Epithelial cell of esophagus (primary cell): ENCODE measurements at places on chromosomes 13 and 19.

GRCh38 chr13:42538996-42539395, 35.0 kb upstream of the TNFSF11 start:
- no peak for DNase-seq

- no peak for DNase-seq
These were observed at the start of gene LILRA2 for GRCh38 chr19:54573330-54573872. TSS of gene LILRA2 (plus strand) at chr19:54573790. CDS start at chr19:54573879, 89 bp downstream.

DNA sequence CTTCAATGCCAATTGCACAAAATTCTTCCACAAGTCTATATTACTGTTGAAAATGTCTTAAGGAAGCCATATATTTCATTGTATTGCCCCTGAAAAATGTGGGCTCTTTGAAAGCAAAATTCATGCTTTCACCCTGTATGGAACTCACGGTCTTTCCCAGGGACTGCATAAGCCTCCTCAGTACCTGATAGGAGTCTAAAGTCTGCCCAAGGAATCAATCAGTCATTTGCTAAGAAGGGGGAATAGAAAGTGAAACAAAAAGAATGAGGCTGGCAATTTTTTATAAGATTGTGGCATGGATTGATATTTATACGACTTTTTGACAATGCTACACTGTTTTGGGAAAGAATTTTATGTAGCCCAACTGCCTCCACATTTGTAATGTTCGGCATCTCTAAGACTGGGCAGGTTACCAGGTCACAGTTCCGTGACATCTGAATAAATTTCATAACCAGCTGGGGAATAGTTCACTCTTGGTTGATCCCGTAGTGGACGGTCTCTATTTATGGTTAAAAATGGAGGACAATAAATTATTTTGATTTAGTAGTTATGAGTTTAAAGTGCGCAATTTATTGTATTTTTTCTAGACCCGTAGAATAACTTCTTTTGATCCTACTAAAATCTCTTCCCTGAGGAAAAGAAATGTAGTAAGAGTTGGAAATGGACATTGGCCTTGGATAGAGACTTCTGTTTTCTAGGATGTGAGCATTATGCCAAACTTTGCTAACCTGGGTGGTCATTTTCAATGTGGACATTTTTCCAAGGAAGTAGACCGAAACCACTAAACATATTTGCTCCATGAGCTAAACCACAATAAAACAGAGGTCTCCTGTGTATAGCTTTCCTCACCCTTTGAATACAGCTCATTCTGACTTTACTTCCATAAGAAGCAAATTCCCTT, 1585.4 kb downstream of the EFNB2 start:
- DNase-seq = no peak

DNA sequence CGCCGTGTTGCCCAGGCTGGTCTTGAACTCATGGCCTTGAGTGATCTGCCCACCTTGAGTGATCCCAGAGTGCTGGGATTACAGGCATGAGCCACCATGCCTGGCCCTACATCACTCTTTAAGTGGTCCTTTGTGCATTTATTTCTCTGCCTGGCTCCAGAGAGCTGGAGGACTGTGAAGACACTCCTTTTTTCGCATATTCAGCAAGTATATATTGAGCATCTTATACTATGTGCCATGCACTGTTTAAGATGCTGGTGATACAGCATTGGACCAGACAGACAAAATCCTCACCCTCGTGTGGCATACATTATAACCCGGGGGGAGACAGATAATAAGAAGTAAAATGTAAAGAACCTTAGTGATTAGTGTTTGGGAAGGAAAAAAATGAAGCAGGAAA, 66.8 kb upstream of the NPAS1 start:
- DNase-seq = no peak

DNA sequence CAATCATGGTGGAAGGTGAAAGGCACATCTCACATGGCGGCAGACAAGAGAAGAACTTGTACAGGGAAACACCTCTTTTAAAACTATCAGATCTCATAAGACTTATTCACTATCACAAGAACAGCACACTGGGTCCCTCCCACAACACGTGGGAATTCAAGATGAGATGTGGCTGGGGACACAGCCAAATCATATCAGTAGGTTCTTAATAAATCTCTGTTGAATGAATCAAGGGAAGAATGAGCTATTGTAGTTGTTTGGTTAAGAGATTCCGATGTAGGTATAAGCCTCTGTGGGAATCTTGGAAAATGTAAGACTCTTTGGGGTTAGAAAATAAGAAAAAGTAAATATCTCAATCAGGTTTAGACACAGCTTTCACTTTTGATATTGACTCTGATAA, 400.2 kb downstream of the KCNRG start:
- no peak for DNase-seq

DNA sequence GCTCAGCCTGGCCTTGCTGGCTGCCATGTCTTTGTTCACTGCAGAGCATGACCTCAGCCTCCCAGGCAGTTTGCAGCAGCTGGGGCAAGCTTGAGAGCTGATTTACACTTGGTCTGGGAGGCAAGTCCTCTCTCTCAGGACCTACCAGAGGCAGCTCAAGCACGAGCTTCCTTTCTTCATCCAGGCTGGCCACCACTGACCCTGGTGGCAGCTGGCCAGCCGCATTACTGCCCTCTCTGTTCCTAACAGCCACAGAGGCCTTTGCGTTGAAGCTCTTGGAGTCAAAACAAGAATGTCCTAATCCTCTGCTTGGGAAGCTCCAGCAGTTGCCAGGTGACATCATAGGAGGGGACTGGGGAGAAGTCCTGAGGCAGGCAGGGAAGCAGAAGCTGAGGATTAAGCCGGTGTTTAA, 85.7 kb downstream of the NUFIP1 start:
- no peak for DNase-seq

GRCh38 chr19:18717601-18718000, 34.1 kb downstream of the CRTC1 start:
- DNase-seq = no peak

GRCh38 chr19:1512671-1513498, at the start of gene ADAMTSL5:
TSS of gene ADAMTSL5 (minus strand) at chr19:1513019. CDS start at chr19:1510943, 2,076 bp downstream.
- DNase-seq = peak; percentile 77

GRCh38 chr13:27280009-27280656, 9.5 kb downstream of the RASL11A start:
- DNase-seq = no peak

GRCh38 chr19:3097442-3097871, 3.3 kb downstream of the GNA11 start:
- no peak for DNase-seq

DNA sequence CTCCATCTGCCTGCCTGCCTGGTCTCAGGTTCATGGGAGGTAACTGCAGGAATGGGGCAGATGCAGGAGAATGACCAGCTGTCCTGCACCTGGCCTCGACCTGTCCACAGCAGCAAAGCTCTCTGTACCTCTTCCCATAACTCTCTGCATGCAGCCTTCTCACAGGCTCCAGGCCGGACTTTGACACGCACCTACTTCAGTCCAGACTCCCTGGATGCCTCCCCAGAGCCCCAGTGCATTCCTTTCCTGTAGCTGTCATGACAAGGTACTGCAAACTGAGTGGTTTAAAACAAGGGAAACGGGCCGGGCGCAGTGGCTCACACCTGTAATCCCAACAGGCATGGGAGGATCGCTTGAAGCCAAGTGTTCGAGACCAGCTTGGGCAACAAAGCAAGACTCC, 3.3 kb downstream of the NANOS2 start:
- DNase-seq = no peak

GRCh38 chr19:56969759-56970178, 129.2 kb upstream of the PEG3 start:
- no peak for DNase-seq

- peak; percentile 72 for DNase-seq
These were observed 24.2 kb upstream of the C1QTNF9B start for GRCh38 chr13:23921451-23921888.

GRCh38 chr13:31227063-31227462, 27.3 kb downstream of the B3GLCT start:
- no peak for DNase-seq

GRCh38 chr13:109000207-109000606, 370.8 kb downstream of the MYO16 start:
- no peak for DNase-seq
